Upper lobe of right lung (tissue), 1 donor: ENCODE measurements at places on chromosomes 2 and 18.

DNA sequence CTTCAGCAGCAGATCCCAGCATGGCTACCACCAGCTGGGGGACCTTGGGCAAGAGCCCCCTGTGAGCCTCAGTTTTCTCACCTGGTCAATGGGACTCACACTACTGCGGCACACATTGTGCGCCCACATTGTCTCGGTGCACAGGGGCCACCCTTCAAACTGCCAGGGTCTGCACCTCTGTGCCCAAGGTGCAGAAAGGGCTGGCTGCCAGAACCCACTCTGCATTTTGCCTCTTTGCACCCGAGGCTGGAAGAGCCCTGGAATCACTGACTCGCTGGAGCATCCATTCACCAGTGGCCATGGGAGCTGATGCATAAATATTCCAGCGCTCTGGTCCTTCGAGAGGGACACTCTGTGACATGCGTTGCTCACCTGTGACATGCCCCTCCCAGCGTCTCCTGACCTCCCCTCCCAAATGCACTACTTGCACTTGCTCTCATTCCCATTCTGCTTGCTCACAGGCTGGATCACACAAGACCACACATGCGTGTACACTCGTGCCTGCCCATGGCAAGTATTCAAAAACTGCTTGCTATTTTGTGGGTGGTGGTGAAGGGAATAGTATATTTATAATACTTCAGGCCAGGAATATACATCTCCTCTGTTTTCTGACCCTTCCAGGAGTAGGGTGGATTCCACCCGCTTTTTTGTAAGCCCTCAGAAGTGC, 18.8 kb upstream of the C1QL2 start:
- DNase-seq: no peak

GRCh38 chr2:102592601-102593000, 26.8 kb upstream of the SLC9A2 start:
- DNase-seq: no peak

DNA sequence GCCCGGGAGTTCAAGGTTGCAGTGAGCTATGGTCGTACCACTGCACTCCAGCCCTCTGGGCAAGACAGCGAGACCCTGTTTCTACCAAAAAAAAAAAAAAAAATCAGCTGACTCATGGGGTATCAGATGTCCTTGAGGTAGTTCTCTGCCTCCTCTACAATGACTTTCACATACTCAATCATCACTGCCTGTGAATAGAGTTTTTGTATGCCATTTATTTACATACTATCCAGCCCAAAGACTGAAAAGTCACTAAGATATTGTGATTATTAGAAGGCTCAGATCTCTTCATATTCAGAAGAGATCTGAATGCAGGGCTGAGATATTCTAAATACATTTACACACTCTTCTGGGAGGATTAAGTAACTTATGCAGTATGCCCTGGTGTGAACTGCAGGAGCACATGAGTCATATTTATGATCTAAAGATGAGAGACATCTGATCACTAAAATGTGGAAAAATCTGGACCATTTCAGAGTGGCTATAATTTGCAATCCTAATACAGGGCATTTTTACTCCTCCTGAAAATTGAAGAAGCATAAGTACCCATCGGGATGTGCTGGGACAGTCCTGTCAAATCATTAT, 38.9 kb downstream of the KLF7 start:
- DNase-seq: no peak

GRCh38 chr2:189848276-189848675, 64.0 kb downstream of the PMS1 start:
- no peak for DNase-seq

- DNase-seq: no peak
Observed at GRCh38 chr2:224849264-224849663, 133.1 kb upstream of the CCDC195 start.

DNA sequence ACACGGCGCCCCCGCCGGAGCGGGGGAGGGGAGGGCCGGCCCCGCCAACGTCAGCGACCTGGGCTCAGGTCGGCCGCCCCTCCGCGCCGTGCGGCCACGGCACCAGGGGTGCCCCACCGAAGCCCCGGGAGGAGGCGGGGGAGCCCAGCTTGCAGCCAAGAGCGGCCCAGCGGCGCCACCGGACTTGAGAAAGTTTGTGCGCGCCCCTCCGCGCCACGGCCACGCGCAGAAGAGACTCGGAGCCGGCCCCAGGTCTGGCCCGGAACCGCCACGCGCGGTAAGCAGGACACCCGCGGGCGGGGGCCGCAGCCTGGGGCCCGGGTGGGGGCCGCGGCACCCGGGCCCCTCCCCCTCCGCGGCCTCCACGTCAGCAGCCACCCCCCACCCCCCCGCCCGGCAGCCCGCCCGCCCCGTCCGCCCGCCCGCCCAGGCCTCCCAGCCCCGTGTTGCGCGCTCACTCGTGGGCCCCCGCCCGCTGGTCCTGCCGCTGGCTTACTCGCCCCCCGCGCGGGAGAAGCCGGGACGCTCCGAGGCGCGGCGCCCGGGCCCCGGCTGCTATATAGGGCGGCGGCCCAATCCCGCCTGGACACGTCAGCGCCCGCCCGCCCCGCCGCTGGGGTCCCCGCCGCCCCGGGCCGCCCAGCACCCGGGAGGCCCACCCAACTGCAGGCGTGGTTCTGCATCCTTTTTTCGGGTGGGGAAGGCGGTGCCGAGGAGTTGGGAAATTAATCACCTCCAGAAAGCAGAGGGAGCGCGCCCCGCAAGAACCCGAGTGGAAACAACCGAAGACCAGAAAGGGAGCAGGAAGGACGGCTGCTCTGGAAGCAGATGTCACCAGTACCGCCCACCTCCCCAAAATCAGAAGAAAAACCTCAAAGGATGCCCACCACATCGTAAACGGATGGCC, 42.9 kb downstream of the HDLBP start:
- DNase-seq: peak; percentile 82
